ENCODE measurements at places on chromosomes 11 and 22.

- DNase-seq = no peak
These were observed 31.3 kb downstream of the RCN1 start for GRCh38 chr11:32122200-32122599.

GRCh38 chr11:45379162-45379863 lies 93.2 kb upstream of the SYT13 start:
- no peak for DNase-seq

DNA sequence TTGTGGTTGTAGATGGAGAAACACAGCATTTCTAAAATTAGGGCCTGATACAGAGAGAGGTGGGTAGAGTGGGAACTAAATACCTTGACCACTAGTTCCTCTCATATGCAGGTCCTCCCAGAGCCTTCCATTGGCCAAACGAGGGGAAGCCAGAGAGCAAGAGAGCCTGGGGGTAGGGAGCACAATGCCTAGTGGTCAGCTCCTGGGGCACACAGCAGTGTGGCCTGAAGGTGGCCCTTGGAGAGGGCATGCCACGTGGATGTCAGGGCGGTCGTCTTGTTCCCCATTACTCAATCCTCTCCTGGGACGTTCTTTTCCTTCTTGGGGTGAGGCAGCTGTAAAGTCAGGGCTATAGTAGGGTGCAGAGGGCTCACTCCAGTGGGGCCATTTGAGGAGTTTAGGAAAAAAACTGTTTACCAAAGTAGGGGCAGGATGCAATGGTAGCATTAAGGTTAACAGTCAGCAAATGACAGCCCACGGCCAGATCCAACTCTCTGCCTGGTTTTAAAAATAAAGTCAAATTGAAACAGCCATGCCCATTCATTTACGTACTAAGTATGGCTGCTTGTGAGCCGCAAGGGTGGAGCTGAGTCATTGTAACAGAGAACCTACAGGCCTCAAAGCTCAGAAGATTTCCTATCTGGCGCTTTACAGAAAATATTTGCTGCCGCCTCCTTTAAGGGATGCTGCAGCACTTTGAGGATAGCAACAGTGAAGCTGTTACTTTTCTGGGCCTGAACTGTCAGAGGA lies 7.6 kb downstream of the MYO18B start:
- no peak for DNase-seq

DNA sequence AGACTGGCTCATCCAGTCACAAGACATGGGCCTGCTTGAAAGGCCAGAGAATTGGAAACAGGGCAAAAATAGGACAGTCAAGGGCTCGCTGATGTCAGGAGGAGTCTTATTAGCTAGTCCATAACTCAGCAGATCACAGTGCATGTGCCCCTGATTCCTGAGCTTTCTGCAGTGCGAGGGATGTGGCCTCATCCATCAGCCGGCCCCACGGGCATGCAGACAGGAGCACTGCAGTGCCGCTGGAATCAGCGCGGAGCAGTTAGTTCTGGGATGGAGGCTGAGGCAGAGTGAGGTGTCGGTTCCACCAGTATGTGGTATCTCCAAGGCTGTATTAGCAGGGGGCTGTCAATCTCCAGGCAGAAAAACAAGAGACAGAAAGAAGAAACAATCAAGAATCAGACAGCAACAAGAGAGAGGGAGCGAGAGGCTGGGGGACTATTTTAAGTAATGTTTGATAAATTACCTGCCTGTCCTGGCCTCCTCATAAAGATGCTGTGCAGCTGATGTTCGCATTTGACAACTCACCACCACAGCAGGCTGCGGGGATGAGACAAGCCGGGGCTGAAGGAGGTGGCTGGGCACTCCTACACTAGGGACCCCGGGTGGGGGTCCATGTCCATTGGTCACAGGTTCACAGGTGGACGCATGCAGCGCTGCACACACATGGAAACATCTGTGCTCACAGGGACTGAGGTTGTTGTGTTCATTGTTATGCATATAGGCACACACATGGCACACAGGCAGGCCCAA lies 167.2 kb downstream of the TRIM29 start:
- no peak for DNase-seq

DNA sequence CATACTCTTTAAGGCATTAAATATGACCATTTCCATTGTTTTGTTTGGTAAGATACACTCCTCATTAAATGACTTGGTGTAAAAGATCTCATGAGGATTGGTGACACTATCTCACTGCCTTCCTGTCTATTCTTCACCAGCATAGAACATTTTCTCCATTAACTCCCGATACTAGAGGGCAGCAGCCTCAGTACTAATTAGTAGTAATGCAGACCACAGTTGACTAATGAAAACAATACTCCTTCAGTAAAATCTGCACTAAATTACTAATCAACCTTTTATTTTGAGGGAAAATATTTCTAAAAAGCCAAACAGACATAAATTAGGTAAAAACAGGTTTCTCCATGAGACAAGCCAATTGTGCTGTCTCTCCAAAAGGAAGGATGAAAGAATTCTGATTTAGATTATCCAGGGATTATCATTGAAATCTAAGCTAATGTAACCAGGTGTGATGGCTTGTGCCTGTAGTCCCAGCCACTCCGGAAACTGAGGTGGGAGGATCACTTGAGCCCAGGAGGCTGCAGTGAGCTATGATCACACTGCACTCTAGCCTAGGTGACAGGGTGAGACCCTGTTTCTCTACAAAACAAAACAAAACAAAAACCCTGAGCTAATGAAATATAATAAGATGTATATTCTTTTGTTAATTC lies 9.4 kb downstream of the PGM2L1 start:
- DNase-seq = peak; percentile 72

GRCh38 chr11:22460181-22460580 lies 122.0 kb downstream of the SLC17A6 start:
- DNase-seq = peak; percentile 5

DNA sequence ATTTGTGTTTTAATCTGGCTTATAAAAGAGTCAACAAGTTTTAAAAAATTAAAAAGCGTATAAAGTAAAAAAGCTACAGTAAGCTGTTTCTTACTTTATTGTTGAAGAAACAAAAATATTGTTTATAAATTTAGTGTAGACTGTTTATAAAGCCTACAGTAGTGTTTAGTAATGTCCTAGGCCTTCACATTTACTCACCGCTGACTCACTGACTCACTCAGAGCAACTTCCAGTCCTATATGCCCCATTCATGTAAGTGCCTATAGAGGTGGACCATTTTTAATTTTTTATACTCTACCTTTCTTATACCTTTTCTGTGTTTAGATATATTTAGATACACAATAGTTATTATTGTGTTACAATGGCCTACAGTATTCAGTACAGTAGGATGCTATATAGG lies 12.2 kb downstream of the MPPED2 start:
- DNase-seq = no peak

DNA sequence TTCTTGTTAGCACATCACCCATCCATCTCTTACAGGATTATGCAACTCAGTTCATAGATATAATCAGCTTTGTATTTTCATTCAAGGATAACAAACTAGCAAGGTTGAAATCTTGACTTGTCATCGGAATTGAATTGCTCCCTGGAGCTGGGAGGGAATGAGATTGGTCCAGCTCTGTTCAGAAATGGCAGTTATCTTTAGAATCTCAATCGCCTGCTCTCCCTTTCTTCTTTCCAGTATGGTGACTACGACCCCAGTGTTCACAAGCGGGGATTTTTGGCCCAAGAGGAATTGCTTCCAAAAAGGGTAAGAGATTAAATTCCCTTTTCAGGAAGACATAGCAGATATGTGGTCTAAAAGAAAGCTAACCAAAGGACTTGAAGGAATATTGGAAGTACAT lies 51.0 kb downstream of the NF2 start:
- no peak for DNase-seq

DNA sequence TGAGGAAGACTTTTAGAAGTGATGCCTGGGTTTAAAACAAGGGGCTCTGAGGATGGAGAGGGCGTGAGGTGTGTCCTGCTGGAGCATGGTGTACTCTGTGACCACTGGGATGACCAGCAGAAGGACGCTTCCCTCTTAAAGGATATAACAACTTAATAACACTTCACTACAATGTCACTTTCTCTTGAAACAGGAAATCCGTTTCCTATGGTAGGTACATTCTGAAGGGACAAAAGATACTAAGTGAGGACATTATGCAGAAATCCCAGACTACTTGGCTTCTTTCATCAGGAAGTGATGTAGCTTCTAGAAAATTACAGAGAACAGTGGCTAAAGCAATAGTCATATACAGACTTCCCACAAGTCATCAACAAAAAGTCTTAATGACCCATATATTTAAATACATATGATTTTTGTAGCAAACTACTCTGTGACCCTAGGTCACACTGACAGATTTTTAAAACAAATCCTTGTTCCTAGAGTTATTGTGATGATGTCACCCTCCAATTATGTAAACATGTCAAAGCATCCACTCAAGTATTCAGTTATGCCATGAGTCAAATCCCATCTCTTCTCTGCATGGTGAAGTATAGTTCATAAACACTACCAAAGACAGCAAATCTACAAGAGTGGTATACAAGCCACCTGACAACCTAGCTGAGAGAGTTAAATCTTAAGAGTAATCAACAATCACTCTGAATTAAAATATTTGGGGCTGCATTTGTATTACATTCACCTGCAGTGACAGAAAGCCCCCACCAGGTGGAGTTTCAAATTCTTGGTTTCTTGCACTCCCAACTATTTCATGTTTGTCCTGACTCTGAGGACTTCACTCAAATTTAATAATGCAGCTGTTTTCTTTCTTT lies 32.8 kb downstream of the PITPNB start:
- peak; percentile 86 for DNase-seq

DNA sequence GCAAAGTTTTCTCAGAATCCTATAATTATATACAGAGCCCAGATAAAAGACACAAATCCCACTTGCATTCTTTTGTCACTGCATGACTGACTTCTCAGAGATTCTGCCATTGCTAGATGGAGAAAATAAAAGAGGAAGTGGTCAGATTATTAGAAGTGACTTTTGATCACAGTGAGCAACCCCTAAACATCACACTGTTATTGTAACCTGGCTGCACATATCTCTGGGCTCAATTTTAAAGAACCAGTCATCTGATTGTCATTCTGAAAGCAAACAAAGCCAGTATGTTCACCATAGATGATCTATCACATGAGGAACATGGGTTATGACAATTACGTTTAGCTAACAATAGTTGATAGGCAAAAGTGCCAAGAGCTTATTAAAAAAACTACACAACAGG lies 47.8 kb downstream of the COPB1 start:
- DNase-seq = no peak

DNA sequence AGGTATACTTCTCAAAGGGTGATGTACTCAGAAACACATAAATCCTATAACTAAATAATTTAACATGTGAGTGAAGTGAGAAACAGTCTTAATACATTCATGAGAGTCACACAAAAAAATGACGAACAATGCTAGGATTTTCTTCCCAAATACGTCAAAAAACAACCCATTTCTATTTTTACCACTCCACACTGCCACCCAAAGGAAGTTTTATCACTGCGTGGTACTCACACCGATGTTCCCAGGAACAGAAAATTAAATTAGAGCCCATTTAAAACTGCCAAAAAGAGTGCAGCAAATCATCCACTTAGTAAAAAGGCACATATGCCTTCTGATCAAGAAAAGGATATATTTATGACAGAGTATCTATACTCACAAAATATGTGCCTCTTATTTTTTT lies 710.9 kb upstream of the FAT3 start:
- no peak for DNase-seq

- DNase-seq = no peak
These were observed 69.1 kb upstream of the AKIP1 start for GRCh38 chr11:8841899-8842298.

GRCh38 chr11:44988111-44988510 lies 37.4 kb upstream of the TP53I11 start:
- DNase-seq = no peak

GRCh38 chr22:17924735-17925364 lies 99.5 kb downstream of the MICAL3 start:
- DNase-seq = no peak

GRCh38 chr22:20463324-20464095 lies 25.9 kb upstream of the SCARF2 start:
- no peak for DNase-seq

- no peak for DNase-seq
These were observed 22.5 kb upstream of the WNT11 start for GRCh38 chr11:76228875-76229149.

DNA sequence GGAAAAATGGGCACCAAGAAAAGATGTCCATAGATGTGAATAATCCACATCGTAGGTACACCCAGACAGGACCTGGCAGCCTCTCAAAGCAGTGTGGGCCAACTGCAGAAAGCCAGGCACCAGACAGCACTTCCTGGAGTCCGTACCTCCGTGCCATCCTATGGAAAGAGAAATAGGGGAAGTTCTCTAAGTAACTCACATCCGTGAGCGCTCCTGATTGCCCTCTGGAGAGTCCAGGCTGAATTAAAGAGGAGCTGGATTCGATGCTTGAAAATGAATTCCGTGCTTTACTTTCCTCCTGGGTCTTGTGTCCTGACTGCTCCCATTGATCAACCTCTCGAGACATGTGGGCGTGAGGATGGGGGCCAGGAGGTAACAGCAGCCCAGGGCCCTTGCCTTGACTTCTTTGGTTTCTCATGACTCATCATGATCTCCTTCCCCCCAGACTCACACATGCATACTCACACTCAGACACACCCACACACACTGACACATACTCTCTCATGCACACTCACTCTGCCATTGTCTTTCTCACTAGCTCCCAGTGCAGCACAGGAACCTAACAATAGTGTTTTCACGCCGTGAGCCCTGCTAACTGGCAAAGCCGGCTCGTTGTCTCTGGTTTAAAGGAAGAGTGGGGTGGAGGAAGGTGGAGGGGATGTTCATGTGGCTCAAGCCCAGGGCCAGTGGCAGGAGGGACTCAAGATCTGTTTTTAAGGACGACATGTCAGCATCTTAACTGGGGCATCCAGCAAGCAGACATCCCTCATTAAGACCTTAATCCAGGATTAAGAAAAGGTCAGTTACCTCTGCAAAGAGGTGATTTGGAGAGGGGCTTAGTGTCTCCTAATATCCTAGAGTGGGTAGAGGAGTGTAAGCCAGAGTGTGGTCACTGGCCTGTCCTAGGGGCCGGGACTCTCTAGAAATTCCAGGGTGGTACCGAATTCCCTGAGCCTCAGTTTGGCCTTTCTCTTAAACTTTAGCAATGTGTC lies 104.2 kb downstream of the SCN3B start:
- peak; percentile 45 for DNase-seq

- DNase-seq = no peak
These were observed 482.3 kb upstream of the CCDC90B start for GRCh38 chr11:83768489-83768888.

GRCh38 chr11:72634016-72634415 lies 40.2 kb downstream of the PDE2A start:
- no peak for DNase-seq

DNA sequence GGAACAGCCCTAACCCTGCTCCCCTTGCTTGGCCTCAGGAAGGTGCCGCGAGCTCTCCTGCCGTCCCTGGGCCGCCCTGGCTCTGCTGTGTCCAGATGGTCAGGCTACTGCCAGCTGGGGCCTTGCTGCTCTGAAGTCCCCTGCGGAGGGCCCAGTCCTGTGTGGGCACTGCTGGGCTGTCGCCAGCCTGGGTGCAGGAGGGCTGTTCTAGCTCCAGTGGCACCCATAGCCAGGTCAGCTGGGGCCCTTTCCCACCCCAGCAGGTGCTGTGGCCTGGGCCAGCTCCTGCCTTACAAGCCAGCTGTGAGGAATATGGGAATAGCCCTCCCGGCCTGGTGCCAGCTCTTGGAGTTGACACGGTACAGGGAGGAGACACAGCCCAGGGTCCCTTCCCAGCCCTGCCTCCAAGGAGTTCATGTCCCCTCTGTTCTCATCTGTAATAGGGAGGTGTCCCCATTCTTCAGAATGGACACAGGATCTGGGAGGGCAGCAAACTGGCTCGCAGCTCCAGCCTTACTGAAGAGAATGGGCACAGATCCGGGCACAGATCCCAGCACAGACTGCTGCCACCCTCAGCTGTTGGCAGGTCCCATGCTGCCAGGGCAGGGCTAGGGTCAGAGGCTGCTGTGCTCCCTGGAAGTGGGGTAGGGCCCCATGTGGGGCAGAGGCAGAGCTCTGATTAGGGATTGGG lies 3.9 kb downstream of the DERL3 start:
- DNase-seq = no peak
